ENCODE measurements at places on chromosomes 11 and 22.

GRCh38 chr11:17013548-17014320 is 480 bp downstream of the PLEKHA7 start:
- no peak for DNase-seq

GRCh38 chr11:11167806-11168205 is 185.2 kb downstream of the CSNK2A3 start:
- DNase-seq = no peak

DNA sequence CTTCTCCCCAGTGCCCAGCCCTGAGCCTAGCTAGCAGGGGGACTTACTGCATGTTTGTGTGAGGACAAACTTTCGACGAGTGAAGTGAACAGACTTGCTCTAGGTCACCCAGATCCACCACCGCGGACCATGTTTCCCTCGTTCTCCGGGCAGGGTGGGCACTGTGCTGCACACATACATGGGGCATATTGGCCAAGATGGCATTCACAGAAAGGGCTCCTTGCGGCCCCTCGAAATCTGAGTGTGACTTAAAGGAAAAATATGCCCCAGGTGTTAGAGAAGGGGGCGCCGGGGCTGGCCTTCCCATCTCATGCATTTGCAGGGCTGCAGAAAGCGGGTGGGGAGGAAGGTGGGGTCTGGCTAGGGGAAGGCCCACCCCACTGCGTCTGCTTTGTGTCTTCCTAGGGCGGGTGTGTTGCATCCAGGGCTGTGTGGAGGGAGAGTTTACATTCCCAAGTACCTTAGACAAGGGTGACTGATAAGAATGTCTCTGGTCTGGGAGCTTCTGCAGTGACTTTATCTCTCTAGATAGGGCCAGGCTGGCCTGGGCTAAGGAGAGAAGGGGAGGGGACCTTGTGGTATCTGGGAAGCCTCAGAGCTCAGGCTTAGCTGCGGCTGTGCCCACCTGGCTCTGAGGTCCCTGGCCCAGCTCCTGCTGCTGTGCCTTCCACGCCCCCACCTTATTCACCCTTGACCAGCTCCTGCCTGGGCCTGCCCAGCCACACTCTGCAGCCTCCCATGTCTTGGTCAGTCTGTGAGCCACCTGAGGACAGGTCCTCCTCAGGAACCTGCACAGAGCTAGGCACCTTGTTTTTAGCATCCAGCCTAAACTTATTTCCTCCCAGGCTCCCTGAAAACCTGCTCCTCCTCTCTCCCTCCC is 45.8 kb downstream of the LRRC32 start:
- no peak for DNase-seq

GRCh38 chr11:45537614-45538013 is 127.8 kb downstream of the CHST1 start:
- DNase-seq = no peak

- DNase-seq = no peak
These were observed 58.0 kb upstream of the MTNR1B start for GRCh38 chr11:92911478-92911877.

DNA sequence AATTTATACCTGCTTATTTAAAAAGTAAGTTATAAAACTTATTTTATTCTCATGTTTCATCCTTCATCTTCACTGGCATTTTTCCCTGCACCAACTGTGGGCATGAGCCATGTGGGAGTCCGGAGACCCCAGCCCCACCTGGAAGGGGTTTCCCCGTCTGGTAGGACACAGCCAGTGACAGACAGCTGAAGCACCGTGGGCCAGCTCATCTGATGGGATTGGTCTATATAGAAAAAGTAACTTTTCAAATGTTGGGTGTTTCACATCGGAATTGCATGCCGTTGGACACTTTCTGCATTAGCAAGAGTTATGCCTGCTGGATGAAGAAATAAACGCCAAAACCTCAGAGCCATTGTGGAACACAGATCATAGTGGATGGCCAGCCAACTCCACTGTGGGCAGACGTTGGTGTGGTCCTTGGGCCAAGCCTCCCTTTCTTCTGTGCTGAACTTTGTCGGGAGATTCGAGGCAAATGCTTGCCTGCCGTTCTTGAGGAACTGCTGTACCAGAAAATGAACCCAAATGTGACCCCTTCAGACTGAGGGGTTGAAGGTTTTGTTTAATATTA is 1329.3 kb downstream of the TBC1D22A start:
- no peak for DNase-seq

Data from stimulated activated CD4-positive, alpha-beta T cell treated with anti-CD3 and anti-CD28 coated beads, Interleukin-2, amount 100 ng/mL, for 48 hours (primary cell).